Effector memory CD4-positive, alpha-beta T cell (primary cell): ENCODE measurements at places on chromosomes 6 and 20.

GRCh38 chr6:123526128-123526527 lies 110.6 kb downstream of the TRDN start:
- DNase-seq: no peak

- no peak for DNase-seq
These were observed 125.9 kb upstream of the TRAF3IP2 start for GRCh38 chr6:111731456-111732195.

GRCh38 chr6:107536180-107536961 lies 46.5 kb downstream of the SOBP start:
- no peak for DNase-seq

DNA sequence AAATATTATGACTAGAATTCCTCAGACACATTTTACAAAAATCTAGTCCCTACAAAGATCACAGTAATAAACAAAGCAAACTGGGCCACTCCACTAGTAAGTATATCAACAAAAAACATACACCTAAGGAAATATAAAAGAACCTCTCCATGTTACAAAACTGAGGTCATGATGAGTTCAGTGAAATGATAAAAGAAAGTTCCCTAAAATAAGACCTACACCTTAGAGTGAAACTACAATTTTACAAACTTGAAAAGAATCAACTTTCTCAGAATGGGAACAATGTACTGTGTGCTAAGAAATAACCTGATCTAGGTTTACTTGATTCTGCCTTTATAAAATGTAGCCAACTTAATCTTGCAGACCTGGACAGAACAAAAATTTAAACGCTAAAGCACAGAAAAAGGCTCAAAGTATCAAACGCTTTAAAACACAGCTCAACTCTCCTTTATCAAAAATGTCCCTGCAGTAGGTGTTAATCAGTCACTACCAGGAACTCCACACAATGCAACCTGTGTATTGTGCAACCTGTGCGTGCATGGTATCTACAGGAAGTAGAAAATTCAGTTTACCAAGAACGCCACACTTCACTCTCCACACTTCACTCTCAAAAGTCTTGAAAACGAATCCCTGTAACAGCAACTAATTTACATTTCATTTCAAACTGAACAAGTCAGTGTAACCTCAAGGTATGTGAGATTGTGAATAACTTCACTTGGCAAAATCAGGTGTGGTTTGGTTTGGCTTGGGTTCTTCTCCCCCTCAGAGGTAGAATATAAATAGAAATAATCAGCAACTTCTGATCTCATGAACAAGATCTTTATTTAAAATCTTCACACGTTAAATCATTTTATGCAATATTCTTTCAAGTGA lies 1.8 kb downstream of the RALGAPA2 start:
- no peak for DNase-seq

DNA sequence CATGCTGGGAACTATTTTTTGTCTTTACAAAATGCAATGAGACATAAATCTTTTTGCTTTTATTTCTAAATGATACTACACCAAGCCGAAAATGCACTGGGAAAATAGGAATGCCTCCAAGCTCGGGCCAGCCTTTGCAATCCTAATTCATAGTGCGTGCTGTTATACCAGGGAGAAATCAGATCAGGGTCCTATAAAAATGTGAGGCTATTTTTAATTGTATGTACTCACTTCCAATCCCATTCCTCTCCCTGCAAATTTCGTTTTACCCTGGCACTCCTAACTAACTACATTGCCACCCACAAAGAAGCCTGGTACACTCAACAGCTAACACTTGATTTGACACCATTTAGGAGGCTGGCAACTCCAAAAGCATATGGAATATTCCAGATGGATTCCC lies 350.6 kb upstream of the ZFP64 start:
- DNase-seq: no peak

- no peak for DNase-seq
These were observed 18.6 kb upstream of the HBS1L start for GRCh38 chr6:135073217-135073616.

DNA sequence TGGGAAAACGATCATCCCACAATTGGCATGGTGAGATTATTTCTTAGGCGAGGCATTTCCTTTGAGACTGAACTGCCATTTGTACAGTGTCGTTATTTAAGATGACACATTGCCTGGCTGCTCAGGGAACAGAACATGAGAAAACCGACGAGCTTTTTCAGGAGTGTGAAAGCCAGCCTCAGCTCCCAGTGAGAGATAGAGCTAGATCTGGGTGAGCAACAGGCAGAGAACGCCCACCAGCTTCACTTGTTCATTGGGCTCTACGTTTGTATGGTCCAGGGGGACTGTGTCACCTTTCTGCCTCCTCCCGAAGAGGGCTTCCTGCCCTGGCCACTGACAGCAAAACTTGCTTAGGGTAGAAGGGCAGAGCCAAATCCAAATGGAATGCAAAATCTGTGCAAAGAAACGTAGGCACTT lies 378.1 kb downstream of the RNGTT start:
- DNase-seq: no peak

DNA sequence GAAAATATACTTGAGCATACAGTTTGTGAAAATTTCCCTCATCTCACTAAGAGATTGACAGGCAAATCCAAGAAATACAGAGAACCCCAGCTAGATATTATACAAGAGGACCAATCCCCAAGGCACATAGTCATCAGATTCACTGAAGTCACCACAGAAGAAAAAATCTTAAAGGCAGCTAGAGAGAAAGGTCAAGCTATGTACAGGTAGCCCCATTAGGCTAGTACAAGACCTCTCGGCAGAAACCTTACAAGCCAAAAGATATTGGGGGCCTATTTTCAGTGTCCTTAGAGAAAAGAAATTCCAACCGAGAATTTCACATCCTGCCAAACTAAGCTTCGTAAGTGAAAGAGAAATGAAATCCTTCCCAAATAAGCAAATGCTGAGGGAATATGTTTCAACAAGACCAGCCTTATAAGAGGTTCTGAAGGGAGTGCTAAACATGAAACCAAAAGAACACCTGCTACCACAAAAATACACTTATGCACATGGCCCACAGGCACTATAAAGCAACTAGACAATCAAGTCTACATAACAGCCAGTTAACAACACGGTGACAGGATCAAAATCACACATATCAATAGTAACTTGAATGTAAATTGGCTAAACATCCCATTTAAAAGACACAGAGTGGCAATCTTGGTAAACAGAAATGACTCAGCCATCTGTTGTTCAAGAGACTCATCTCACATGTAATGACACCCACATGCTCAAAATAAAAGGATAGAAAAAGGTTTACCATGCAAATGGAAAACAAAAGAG lies 96.3 kb downstream of the FHL5 start:
- DNase-seq: no peak

- DNase-seq: no peak
These were observed 7.9 kb upstream of the GMNN start for GRCh38 chr6:24766680-24767462.

GRCh38 chr6:154537511-154538325 lies 27.2 kb upstream of the CNKSR3 start:
- DNase-seq: no peak

DNA sequence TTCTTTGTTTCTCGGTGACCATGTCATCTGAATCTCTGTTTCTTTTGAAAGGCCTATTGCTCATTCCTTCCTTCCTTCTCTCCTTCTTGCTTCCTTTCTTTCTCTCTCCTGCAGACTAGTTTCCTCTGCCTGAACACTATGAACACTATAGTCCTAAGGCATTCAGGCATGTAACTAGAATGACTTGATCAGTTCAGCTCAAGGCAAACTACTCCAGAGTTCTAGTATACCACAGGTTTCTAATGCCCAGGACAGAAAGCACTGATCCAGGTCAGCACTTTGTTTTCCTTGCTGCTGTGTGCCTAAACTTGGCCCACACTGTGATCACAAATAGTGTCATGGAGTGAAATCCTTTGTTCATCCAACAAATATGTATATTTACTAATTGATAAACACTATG lies 324.1 kb upstream of the GJE1 start:
- no peak for DNase-seq

DNA sequence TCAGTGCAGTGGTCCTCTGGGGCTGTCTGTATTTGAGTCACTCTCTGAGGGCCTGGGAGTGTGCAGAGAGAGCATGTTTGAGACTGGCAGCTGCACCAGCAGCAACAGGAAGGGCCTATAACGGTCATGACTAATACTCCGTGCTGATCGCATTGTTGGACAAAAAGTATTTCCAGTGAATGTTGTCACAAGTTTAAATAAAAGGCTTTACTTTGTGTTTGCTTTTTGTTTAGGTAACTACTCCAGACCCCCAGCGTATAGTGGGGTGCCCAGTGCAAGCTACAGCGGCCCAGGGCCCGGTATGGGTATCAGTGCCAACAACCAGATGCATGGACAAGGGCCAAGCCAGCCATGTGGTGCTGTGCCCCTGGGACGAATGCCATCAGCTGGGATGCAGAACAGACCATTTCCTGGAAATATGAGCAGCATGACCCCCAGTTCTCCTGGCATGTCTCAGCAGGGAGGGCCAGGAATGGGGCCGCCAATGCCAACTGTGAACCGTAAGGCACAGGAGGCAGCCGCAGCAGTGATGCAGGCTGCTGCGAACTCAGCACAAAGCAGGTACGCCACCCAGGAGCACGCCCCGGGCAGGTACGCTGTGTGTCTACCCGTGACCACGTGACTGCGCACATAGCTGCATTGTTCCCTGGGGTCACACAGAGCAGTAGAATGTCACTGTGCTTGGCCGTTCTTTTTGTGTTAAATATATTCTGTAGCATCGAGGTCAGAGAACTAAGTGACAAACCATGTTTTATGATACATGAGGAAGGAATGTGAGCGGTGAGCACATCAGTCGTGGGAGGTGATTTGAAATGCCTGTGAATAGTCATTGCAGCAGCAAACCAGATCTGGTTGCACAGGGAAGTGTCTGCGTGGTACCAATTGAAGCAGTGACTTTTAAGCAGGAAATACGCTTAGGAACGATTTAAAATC lies 174.7 kb downstream of the TMEM242 start:
- DNase-seq: no peak

DNA sequence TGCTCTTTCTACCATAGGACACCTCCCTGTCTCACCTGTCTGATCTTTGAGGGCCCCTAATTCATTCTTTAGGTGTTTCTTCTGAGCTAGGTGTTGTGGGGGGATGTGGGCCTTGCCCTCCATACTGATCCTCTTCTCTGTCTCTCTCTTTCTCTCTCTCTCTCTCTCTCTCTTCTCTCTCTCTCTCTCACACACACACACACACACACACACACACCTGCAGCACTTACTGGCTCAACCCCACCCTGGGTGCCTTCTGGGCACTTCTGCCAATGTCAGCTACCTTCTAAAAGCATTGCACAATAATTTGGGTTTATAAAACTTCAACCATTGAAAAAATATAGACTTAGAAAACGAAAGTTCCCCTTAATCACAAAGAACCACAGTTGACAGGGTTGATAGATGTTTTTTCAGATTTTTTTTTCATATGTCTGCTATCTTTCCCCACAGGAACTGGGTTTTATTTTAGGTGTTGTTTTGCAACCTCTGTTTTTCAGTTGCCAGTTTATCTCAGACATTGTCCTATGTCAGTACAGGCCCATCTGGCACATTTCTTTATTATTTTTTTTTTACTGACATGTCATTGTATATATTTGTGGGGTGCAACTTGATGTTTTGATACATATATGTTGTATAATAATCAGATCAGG lies 28.1 kb downstream of the PKIG start:
- no peak for DNase-seq

DNA sequence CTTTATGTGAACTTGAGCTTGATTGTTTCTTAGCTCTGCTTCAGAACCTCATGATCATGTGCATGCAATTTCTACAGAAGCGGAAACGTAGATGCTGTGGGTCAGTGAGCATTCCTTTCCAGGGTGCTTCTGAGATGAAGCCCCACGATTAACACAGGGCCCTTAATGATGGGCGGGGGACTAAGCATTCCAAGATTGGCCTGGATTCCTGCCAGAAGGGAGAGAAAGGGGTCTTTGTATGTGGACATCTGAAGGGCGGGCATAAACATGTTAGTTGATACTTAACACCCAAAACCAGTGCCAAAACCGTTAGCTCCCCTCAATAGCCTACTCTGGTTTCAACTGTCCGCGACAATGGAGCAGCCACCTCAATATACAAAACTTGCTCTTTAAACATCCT lies 46.9 kb upstream of the POU3F2 start:
- DNase-seq: no peak

DNA sequence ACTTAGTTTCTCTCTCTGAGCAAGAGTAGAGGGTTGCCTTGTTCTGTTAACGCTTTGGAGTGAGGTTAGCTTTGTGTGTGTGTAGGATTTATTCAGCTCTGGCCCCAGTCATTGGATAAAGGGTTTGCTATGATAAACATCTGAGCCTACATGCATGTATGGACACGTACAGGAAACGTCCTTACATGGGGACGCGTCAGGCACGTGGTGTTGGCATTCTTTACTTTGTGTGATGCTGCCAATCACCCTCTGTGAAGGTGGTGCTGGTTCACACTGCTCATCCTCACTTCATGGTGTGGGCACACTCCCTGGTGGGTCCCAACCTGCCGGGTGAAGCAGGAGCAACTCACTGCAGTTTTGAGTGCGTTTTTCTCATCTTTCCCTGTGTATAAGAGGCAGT lies 53.4 kb upstream of the CD93 start:
- no peak for DNase-seq

DNA sequence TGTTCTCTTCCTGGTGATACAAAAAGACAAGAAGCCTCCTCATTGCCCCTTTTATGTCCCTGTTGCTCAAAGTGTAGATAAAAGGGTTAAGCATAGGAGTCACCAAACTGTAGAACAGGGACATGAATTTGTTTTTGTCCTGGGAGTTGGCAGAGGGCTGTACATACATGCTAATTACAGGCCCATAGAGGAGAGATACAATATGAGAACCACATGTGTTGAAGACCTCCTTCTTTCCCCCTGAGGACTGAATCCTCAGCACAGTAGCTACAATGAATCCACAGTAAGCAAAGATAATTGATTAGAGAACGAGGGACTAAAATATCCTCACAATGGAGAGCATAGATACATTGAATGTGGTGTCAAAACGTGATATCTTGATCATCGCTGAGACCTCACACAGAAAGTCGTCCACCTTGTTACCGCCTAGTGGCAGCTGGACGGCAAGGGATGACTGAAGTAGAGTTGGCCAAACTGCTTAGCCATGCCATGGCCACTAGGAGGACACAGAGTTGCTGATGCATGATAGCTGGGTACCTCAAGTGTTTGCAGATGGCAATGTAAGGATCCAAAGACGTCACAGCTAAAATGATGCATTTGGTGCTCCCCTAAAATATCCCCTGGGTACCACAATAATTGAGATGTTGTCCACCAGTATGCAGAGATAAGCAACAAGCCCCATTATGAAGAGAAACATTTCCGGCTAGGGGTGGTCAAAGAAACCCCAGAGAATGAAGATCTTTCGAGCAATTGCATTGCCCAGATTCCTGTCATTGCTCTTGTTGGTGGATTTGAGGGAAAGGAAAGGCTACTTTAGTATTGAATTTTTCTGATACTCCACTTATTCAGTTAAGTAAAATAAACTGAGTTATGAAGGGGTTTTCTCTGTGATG lies 15.0 kb downstream of the OR2B3 start:
- no peak for DNase-seq

- DNase-seq: no peak
These were observed 219.7 kb downstream of the ZMYND8 start for GRCh38 chr20:47136782-47137181.
